ENCODE measurements at places on chromosomes 7 and 10. TPM values are rescaled to one million over a fixed set of nuclear protein-coding genes. Genes with fewer than 3 reads are reported as not detected.

The PRKRIP1 gene
- total RNA-seq = 25.1 TPM

The PILRB gene
- 24.5 TPM for total RNA-seq

DNA sequence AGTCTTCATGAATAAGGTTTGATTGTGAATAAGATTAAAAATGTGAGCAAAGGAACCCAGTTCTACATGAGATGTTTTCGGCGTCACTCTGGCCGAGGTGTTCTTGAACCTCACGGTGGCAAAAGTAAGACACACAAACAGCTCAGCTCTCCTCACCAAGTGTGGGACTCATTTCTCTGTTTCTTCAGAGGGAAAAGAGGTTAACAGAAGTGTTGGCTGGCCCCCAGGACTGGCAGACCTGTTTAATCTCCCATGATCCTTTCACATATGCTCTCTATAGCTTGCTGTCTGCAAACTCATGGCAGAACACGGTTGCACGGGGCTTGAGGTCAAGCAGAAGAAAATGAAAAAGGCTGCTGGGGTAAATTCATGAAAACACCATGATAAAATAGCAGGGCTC is 394.4 kb downstream of the CALN1 start:
- H3K4me3 ChIP-seq = no peak overlapping the region
- no peak overlapping the region for H3K27ac ChIP-seq
- H3K27me3 ChIP-seq = no peaks in the 10 kb centered on the region
- no peak for DNase-seq
- H3K4me1 ChIP-seq = no peaks in the 10 kb centered on the region
- H3K36me3 ChIP-seq = no peaks in the 10 kb centered on the region

- no peaks in the 10 kb centered on the region for H3K4me1 ChIP-seq
- H3K4me3 ChIP-seq = no peak overlapping the region
- no peak overlapping the region for H3K27ac ChIP-seq
- DNase-seq = no peak
- H3K36me3 ChIP-seq = no peaks in the 10 kb centered on the region
Observed at GRCh38 chr7:132292803-132293202, 283.5 kb downstream of the PLXNA4 start.

- DNase-seq = no peak
- H3K4me1 ChIP-seq = no peaks in the 10 kb centered on the region
- H3K4me3 ChIP-seq = no peak overlapping the region
- no peaks in the 10 kb centered on the region for H3K27me3 ChIP-seq
Observed at GRCh38 chr10:81575036-81575435, 300.0 kb upstream of the NRG3 start.

GRCh38 chr7:133586253-133586652 is 333.4 kb downstream of the EXOC4 start:
- peaks cover 8% of the 10 kb centered on the region for H3K4me1 ChIP-seq
- H3K36me3 ChIP-seq = peaks cover 27% of the 10 kb centered on the region
- no peaks in the 10 kb centered on the region for H3K27me3 ChIP-seq
- no peak overlapping the region for H3K27ac ChIP-seq

The KCP gene
- 0.14 TPM for total RNA-seq

GRCh38 chr7:87234949-87235348 is 15.4 kb upstream of the TMEM243 start:
- H3K27me3 ChIP-seq = peaks cover 12% of the 10 kb centered on the region
- no peak overlapping the region for H3K4me3 ChIP-seq
- DNase-seq = no peak
- H3K36me3 ChIP-seq = no peaks in the 10 kb centered on the region

GRCh38 chr7:102024769-102025391 is 207.5 kb downstream of the CUX1 start:
- H3K4me3 ChIP-seq = no peak overlapping the region

- DNase-seq = no peak
- H3K27ac ChIP-seq = no peak overlapping the region
- H3K36me3 ChIP-seq = no peaks in the 10 kb centered on the region
Observed at GRCh38 chr7:29288181-29289091, 93.9 kb downstream of the CHN2 start.

GRCh38 chr7:117176206-117176605 is 146.7 kb downstream of the WNT2 start:
- no peak overlapping the region for H3K4me3 ChIP-seq
- no peak overlapping the region for H3K27ac ChIP-seq
- no peaks in the 10 kb centered on the region for H3K4me1 ChIP-seq
- H3K27me3 ChIP-seq = no peaks in the 10 kb centered on the region
- no peak for DNase-seq

The SHH gene
- not detected for total RNA-seq

The CEP55 gene
- total RNA-seq = 52.0 TPM

DNA sequence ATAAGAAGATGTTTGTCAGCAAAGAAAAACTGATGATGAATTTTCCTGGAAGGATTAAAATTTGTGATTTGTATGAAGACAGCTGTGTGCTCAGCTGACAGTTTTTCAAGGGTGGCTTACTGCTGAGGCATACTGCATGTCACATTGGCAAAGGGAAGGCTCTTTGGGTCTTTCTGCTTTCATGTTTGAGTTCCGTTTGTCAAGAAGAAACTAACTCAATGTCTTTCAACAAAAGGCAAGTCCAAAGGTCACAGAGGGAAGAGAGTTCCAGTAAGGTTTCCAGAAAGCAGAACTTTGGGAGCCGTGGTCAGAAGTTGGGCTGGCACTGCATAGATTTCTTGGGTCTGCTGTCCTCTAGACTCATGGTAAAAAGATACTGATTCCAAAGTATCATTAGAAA is 16.9 kb downstream of the DYDC2 start:
- H3K4me1 ChIP-seq = peaks cover 8% of the 10 kb centered on the region
- no peak overlapping the region for H3K4me3 ChIP-seq
- no peak overlapping the region for H3K27ac ChIP-seq
- H3K27me3 ChIP-seq = no peaks in the 10 kb centered on the region
- H3K36me3 ChIP-seq = peaks cover 2% of the 10 kb centered on the region

DNA sequence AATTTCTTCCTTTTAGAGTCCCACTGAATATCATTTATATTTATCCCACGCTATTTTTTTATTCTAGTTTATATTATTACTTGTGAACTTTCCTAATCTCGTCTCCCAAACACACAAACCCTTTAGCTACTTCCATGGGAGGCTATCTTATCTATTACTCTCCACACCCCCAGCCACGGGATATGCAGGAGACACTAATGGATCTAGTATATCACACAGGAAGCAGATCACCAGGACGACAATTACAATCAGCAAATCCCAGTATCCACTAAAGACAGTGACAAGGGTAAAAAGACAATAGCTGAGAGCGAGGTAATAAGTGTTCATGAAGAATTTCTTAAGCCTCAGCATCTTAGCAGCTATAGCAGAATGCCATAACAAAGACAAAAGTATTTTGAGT is 3.8 kb upstream of the AKR1E2 start:
- no peak overlapping the region for H3K27ac ChIP-seq
- DNase-seq = no peak
- peaks cover 8% of the 10 kb centered on the region for H3K4me1 ChIP-seq

DNA sequence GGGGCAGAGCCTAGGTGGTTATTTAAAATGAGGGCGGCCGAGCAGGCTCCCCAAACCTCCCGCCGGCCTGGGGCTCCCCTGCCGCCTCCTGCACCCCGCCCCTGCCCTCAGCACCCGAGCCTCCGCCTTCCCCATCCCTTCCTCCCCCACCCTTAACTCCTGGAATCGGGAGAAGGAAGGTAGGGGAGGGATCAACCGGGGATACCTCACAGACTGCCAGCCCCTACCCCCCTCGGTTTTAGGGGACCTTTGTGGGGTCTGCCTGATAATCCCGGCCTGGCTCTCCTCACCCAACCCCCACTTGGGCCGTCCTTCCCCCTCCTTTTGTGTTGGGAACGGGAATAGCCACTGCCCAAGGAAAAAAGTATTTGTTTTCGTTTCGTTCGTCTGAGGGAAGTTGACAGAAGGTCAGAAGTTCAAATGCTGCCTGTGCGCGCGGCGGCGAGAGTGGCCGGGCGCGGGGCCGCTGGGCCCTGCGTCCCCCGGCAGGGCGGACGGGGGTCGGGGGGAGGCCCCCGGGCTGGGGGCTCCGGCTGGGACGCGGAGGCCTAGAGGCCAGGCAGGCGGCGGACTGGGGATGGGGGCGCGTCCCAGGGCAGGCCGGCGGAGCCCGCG is 2.8 kb downstream of the SHH start:
- no peak for DNase-seq
- H3K27ac ChIP-seq = no peak overlapping the region
- H3K36me3 ChIP-seq = no peaks in the 10 kb centered on the region
- no peak overlapping the region for H3K4me3 ChIP-seq

DNA sequence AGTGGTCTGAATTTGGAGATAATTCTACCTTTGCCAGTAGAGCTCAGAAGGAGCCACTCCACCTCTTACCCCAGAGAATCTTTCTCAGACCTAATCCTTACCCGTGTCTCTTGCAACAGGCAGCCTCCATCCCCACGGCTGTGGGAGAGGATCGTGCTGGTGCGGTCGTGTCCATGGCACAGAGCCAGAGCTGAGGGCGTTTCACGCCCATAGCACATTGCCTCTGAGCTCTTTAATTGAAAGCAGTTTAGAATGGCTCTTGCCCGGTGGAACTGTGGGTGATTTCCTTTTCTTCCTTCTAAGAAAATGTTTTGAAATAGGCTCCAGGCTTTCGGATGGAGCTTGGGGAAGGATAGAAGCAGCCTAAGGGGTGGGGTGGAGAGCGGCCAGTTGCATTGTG is 41.5 kb downstream of the PRF1 start:
- H3K4me1 ChIP-seq = peaks cover 21% of the 10 kb centered on the region
- H3K27me3 ChIP-seq = no peaks in the 10 kb centered on the region
- H3K27ac ChIP-seq = no peak overlapping the region
- DNase-seq = no peak
- no peaks in the 10 kb centered on the region for H3K36me3 ChIP-seq

The BPGM gene
- total RNA-seq = 16.3 TPM

DNA sequence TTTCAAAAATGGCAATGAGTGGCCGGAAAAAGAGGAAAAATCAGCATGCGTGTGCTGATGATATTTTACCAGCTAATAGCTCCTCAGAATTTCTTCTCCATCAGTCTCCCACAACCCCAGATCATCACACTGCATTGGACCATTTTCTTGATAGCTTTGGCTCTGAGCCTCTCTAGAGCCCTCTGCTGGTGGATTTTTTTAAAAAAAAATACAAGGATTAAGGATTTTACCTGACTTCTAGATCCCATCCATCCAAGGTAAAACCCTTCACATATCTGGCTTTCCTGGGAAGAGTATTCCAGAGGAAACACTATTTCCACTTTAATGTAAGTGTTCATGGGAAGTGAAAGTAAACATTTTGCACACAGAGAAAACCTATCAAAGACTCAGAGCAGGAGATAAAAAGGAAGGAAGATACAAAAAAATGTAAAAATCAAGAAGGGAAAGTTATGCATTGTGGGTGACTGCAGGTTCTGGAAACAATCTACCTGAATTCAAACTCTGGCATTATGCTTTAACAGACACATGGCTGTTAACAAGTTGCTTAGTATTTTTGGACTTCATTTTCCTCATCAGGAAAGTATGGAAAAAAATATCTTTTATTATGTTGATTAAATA is 380.9 kb downstream of the LRRTM3 start:
- H3K4me1 ChIP-seq = no peaks in the 10 kb centered on the region
- no peak overlapping the region for H3K27ac ChIP-seq
- DNase-seq = no peak
- H3K36me3 ChIP-seq = no peaks in the 10 kb centered on the region

GRCh38 chr7:151314401-151314800 is 27.2 kb upstream of the NUB1 start:
- no peaks in the 10 kb centered on the region for H3K27me3 ChIP-seq
- H3K36me3 ChIP-seq = peaks cover 1% of the 10 kb centered on the region
- H3K27ac ChIP-seq = no peak overlapping the region
- H3K4me1 ChIP-seq = peaks cover 10% of the 10 kb centered on the region
- DNase-seq = no peak

DNA sequence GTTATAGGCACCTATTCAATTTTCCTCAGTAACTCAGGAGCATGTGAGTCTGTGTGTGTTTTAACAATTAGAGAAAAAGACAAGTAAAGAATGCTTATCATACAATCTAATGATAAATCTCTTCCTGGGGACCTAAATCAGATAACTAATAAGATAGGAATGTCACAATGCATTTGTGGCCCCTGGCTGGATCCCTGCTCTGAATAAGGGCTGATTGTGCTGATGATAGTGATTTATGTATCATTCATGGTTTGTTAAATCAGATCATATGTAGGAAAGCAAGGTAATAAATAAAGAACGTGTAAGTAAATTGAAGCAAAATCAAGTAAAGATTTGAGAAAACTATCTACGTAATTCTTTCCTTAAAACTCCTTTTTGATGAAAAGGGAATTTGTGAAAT is 145.9 kb downstream of the C7orf25 start:
- no peak overlapping the region for H3K4me3 ChIP-seq
- H3K4me1 ChIP-seq = no peaks in the 10 kb centered on the region
- no peak for DNase-seq
- H3K27me3 ChIP-seq = peaks cover 18% of the 10 kb centered on the region
- no peaks in the 10 kb centered on the region for H3K36me3 ChIP-seq

- no peaks in the 10 kb centered on the region for H3K27me3 ChIP-seq
- H3K4me1 ChIP-seq = no peaks in the 10 kb centered on the region
- H3K27ac ChIP-seq = no peak overlapping the region
- no peak overlapping the region for H3K4me3 ChIP-seq
- H3K36me3 ChIP-seq = peaks cover 2% of the 10 kb centered on the region
Observed at GRCh38 chr10:94316560-94316959, 46.2 kb downstream of the NOC3L start.

DNA sequence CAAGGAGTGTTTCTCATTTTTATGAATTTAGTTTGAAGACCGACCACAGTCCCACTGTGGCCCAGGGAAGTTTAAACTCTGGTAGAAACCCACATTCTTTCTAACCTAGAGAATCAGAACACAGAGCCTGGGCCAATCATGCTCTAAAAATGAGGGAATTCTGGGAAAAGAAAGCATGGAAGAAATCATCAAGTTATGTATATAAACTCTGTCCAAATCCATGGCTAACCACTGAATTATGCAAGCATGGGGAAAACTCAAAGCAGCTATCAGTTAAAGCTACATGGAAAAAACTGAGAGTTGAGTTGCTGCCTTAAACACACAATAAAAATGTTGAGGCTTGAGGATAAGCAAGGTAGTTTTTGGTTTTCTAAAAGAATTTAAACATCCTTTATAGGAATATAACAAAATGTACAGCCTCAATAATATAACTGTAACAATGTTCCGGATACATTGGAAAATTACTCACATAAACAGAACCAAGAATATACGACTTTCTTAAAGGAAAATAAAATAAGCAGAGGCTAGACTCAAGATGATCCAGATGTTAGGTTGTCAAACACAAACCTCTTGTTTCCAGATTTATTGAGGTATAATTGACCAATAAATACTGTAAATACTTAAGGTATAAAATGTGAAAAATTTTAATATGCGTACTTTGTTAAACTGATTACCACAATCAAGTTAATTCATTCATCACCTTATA is 311.2 kb upstream of the GNAI1 start:
- H3K27me3 ChIP-seq = no peaks in the 10 kb centered on the region
- no peak overlapping the region for H3K27ac ChIP-seq
- H3K4me3 ChIP-seq = no peak overlapping the region

- H3K36me3 ChIP-seq = no peaks in the 10 kb centered on the region
- peaks cover 4% of the 10 kb centered on the region for H3K27me3 ChIP-seq
- H3K4me3 ChIP-seq = no peak overlapping the region
- no peak for DNase-seq
- no peaks in the 10 kb centered on the region for H3K4me1 ChIP-seq
- H3K27ac ChIP-seq = no peak overlapping the region
Observed at GRCh38 chr7:148191391-148192065, 399.0 kb upstream of the C7orf33 start.

- H3K27ac ChIP-seq = no peak overlapping the region
- no peak for DNase-seq
- no peaks in the 10 kb centered on the region for H3K36me3 ChIP-seq
- H3K4me1 ChIP-seq = no peaks in the 10 kb centered on the region
- H3K27me3 ChIP-seq = no peaks in the 10 kb centered on the region
Observed at GRCh38 chr7:137073571-137074325, 205.3 kb downstream of the CHRM2 start.

The ARF5 gene
- total RNA-seq = 93.1 TPM
